Stimulated activated CD4-positive, alpha-beta T cell treated with anti-CD3 and anti-CD28 coated beads, Interleukin-12 subunit alpha, Interleukin-12 subunit beta, amount 100 ng/mL, for 24 hours (primary cell): ENCODE measurements at places on chromosomes 3 and 15.

- DNase-seq, result no peak
These were observed 5.1 kb downstream of the IGDCC3 start for GRCh38 chr15:65372787-65373067.

DNA sequence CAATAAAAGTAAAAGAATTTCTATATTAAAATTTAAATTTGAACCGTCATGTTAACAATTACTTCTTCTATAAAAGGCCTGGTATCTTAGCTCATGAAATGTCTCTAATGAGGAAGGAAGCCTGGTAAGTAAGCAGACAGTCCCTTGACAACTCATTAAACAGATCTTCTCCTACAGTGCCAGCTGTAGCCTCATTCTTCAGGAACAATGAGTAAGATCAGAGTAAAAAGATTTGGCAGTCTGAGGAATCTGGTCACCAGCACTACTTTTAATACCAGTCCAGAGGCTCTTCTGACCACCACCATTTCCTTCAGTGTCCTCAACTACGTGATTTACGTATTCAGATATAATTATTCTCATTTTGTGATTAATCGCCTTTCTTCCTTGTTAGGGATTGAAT lies 955.0 kb upstream of the ALCAM start:
- no peak for DNase-seq

- DNase-seq, result no peak
These were observed 428.9 kb downstream of the VGLL3 start for GRCh38 chr3:86562090-86562489.

DNA sequence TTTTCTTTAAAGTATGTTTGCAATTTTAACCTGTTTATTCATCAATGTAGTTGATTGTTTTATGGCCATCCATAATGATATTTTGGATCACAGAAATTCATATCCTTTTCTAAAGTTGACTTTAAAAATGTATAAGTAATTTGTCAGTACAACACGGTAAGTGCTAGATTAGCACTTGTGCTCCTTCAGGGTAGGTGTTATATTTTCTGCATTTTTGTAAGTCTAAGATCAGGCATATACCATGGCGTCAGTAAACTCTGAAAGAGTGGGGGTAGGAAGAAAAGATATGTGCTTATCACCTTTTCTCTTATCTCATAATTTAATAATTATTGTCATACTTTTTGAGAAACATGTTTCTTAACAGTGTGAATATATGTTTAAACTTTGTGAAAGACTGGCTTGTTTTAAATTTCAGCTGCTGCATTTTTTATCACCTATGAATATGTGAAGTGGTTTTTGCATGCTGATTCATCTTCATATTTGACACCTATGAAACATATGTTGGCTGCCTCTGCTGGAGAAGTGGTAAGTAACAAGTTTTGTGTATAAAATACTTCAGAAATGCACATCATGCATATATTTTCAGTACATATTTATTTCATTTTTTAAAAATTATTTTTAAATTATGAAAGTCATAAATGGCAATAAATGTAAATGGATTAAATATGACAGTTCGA lies 22.1 kb downstream of the SLC25A26 start:
- DNase-seq, result no peak

- no peak for DNase-seq
These were observed 365.1 kb upstream of the PLSCR5 start for GRCh38 chr3:146970236-146970635.

DNA sequence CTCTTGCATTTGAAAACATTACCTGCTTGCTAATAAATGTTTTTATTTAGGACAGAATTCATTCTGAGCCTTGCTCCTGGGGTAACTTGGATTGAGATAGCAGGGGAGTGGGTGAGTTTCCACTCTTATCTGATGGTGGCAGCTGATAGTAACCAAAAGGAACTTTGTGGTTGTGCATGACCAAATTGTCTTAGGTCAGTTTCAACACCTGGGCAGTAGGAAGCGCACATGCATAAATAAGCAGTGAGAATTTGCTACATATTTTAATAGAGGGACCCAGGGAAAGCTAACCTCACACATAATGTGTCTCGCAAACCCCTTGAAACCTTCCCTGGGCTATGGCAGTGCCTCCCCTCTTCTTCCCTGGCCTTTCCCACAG lies 65.4 kb upstream of the XCR1 start:
- no peak for DNase-seq

- no peak for DNase-seq
These were observed 11.1 kb upstream of the PLXND1 start for GRCh38 chr3:129617381-129618185.

DNA sequence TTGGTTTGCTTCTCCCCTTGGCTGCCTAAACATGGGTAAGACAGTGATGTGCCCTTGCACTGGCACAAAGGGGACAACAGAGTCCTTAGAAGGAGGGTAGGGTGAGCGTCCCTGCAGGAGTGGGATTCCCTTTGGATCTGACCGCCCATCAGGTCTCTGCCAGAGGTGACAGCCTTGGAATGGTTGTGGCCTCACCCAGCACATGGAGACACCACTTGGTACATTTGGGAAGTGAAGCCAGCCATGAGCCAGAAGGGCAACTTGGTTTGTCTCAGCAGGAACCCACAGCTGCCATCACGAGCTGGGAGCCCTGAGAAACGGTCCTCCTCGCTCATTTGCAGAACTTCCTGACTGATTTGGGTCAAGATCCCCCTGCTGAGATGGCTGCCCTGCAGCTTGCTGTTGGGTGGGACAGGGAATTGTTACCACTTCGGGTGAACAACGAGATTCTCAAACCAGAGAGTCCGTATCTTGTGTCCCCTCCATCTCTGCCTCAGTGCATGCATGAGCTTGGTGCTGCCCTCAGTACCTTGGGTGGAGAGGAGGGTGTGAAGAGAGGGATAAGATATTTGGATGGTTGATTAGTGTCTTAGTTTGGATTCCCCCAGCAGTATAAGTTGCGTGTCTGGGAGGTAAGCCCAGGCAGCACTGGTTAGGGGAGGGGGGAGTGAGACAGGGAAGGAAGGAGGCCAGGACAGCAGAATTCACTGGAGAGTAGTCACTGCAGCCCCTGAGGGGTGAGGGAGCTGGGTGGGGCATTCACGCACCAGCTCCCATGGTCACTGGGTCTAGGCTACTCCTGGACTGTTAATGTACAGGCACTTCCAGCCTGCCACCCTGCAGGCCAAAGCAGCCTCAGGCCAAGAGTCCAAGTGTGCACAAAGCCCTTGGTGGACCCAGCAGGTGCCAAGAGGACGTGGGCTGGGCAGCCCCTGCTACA lies 168.8 kb upstream of the TOPAZ1 start:
- DNase-seq, result no peak

DNA sequence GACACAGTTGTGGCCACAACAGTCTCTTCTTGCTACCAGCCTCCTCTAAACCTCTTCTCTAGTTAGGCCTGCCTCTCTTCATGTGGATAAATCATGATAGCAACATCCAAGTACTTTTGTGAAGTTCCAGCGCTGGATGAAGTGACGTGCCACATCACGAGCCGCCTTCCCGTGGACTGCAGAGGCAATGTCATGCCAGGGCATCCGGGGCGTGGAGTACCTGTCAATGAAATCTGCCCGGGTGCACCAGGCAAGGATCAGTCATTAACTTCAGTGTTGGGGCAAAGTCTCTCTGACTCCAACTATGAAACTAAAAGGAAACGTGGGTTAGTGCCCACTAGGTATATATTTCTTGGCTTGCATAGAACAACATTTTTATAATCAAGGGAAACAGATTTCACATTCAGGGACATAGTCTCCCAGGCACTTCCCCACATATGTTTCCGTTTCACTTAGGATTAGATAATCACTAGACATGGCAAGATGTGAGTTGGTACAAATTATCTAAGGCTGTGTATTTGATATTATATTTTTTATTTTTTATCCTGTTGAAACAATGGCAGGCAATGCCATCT lies 133.6 kb downstream of the PLD1 start:
- no peak for DNase-seq

- no peak for DNase-seq
These were observed 11.4 kb upstream of the COMMD2 start for GRCh38 chr3:149763565-149764195.

GRCh38 chr3:108024146-108024850 lies 66.5 kb downstream of the CD47 start:
- no peak for DNase-seq

DNA sequence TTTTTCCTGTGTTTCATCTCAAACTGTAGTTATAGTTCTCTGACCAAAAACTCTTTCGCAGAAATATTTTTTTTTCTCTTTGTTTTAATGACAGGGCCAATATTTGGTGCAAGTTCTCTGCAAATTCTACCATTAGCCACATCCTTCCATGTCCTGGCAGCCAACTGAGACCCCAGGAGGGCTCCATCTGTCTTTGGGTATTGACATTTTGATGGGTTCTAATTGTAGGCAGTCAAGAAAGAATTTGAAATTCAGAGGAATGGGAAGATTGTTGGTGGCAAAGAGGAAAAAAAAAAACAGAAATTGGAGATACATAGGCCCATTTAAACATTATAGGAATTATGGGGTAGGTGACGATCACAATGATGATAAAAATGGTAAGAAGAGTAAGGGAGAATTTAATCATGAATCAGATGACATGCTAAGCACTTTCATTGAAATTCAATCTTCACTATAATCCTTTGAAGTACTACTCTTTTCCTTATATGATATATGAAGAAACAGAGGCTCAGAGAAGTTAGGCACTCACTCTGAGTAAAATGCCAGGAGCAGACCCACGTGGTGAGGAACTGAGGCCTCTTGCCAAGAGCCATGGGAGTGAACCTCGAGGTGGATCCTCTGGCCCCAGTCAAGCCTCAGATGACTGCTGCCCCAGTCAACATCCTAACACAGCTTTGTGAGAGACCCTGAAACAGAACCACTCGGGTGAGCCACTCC lies 151.4 kb downstream of the PDZRN3 start:
- no peak for DNase-seq

- no peak for DNase-seq
These were observed 58.3 kb downstream of the LRIG1 start for GRCh38 chr3:66442254-66443117.

DNA sequence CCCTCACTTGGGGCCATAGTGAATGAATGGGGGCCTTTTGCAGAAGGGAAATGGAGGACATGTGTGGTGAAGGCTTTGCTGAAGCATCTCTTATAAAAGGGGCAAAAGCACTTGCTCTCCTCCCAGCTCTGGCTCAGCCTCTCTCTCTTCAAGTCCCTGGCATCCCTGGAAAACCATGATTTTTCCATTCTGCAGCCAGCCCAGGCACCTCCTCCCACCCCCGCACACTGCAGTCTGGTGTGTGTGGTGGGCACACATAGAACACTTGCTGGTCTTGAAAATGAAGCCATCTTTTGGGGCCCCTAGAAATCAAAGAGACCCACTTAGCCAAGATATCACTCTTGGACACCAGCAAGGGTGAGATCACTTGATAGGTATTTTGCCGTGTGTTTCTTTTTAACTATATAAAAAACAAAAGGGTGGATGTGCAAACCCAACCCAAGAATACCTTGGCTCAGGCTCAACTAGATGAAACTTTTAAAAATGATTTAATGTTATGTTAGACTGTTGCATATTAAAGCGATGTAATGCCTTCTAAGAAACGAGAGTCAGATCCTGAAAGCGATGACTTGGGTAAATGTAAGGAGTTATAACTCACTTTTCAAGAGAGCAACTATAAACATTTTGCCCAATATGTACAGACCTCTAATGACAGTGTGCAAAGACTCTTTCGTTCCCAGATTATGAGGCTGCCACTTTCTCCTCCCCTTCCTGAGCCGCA lies 16.4 kb upstream of the ALDH1A3 start:
- no peak for DNase-seq

DNA sequence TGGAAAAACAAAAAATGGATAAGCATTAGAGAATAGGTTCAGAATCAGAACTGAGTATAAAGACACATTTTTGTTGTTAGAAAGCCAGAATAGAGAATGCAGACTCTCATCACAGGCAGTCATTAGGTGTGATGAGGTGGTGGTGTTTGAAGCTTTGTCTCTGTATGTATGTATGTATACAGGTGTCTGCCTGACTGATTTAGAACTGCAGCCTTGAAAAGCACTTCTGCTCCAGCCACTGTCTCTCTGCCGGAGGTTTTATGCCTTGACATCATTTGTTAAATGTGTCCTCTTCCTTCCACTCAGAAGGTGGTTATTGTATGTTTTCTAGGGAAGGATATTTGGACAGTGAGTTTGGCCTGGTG lies 80.7 kb upstream of the ZBED2 start:
- no peak for DNase-seq
